ENCODE measurements at places on chromosomes 16 and 17. TPM values are rescaled to one million over a fixed set of nuclear protein-coding genes. Genes with fewer than 3 reads are reported as not detected.

TMIGD1 gene
- total RNA-seq, result not detected

ZNF200 gene
- 9.4 TPM for total RNA-seq

ELMO3 gene
- total RNA-seq, result 1.0 TPM

GPR179 gene
- not detected for total RNA-seq

TNFRSF12A gene
- total RNA-seq, result 39.8 TPM

CCDC144A gene
- total RNA-seq, result 0.77 TPM

RGS11 gene
- 0.38 TPM for total RNA-seq

ABCC1 gene
- 35.7 TPM for total RNA-seq

OTOP3 gene
- total RNA-seq, result not detected

ZNF207 gene
- 67.8 TPM for total RNA-seq

CLDN7 gene
- 1.0 TPM for total RNA-seq

ANTKMT gene
- 20.2 TPM for total RNA-seq

NOXO1 gene
- total RNA-seq, result 0.13 TPM

PPP4C gene
- total RNA-seq, result 214 TPM

KAT7 gene
- 27.1 TPM for total RNA-seq

FN3K gene
- 3.5 TPM for total RNA-seq

HOXB13 gene
- total RNA-seq, result not detected

HOXB8 gene
- 0.76 TPM for total RNA-seq

MYLK3 gene
- total RNA-seq, result 0.13 TPM

CLDN9 gene
- total RNA-seq, result not detected

CSH1 gene
- not detected for total RNA-seq

CHCT1 gene
- total RNA-seq, result not detected

TRIM16 gene
- total RNA-seq, result 41.5 TPM

KRTAP4-3 gene
- not detected for total RNA-seq

G6PC1 gene
- not detected for total RNA-seq

PLXDC1 gene
- total RNA-seq, result not detected

PRR35 gene
- total RNA-seq, result not detected

ACSM5 gene
- total RNA-seq, result 5.6 TPM

CALB2 gene
- total RNA-seq, result not detected

SLC5A10 gene
- total RNA-seq, result not detected

Data from dermis microvascular lymphatic vessel endothelial cell (primary cell).